Activated naive CD4-positive, alpha-beta T cell treated with anti-CD3 and anti-CD28 coated beads, Interleukin-2, amount 10 ng/mL, durations not matched to agents 7 days and 5 days (primary cell): ENCODE measurements at places on chromosomes 7 and 10.

- no peaks in the 10 kb centered on the region for H3K4me1 ChIP-seq
- no peak overlapping the region for H3K27ac ChIP-seq
- no peak overlapping the region for H3K4me3 ChIP-seq
- no peak for DNase-seq
- H3K27me3 ChIP-seq = peaks cover 43% of the 10 kb centered on the region
Observed at GRCh38 chr10:11381023-11381422, 230.4 kb downstream of the USP6NL start.

DNA sequence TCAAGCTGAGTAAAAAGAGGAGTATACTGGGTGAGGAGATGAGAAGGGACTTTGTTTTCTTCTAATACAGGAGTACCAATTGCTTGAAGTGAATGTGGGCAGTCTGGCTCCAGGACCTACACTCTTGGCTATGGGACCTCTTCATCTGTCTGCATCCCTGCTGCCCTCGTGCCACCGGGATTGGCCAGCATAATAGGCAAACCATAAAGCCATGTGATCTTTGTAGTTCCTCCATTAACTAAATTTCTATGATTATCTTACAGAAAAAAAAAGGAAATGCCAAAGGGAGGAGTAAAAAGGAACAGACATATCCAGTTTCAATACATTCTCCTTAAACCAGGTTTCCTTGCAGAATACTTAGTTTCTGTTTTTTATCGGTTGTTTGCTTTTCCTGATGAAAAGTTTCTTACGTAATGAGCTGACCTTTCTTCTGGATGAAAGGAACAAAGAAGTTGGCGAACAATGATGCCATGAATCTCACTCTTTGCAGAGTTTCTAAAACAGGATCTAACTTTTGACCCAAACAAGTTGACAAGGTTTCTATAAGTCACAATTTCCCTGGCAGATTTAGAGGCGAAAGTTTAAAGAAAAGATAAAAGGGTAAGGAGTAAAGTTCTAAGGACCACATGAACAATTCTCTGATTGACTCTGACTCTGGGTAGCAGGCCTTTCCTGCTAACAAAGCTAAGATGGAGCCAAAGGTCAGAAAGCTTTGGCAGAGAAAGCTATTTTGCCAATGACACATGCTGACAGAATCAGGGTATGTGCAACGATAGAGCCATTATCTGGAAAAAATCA is 54.1 kb downstream of the LAMB1 start:
- no peak overlapping the region for H3K4me3 ChIP-seq
- H3K27me3 ChIP-seq = no peaks in the 10 kb centered on the region
- no peaks in the 10 kb centered on the region for H3K4me1 ChIP-seq
- no peak for DNase-seq

DNA sequence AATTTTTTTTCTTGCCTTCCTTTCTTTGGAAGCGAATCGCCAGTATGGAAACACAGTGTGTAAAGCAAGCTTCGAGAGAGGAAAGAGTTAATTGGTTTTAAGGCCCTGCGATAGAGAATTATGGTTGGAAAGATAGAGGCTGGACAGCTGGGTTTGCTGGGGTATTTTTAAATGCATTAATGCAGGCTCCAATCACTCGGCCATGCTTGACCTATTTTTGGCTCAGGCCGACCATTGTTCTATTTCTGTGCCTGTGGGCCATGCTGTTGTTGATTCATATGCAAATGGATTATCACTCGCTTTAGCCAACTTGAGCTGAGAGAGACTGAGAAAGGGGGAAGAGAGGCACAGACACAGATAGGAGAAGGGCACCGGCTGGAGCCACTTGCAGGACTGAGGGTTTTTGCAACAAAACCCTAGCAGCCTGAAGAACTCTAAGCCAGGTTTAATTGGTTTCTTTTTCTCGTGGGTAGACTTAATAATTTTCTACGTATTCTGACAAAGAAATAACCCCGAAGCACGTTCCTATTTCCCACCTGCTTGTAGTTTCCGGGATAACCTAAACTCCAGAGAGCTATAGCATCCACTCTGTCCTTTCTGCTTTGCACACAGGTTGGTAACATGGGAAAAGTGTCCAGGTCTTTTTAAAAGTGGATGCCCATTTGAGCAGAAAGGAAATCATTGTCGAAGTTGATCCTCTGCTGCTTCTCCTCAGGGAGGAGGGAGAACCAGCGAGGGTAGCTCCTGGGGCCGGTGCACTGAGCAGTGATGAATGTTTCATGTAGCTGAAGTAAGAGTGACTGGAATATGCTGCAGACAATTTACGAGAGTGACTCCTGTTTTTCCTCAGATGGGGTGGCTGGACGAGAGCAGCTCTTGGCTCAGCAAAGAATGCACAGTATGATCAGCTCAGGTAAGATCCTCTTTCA is at the start of gene HDAC9:
Gene HDAC9 (plus strand): TSS at position 338 of the 929 bp plus-strand sequence. CDS start 554 bp downstream, at position 892.
- DNase-seq = no peak
- peaks cover 4% of the 10 kb centered on the region for H3K27me3 ChIP-seq
- H3K36me3 ChIP-seq = no peaks in the 10 kb centered on the region
- peaks cover 2% of the 10 kb centered on the region for H3K4me1 ChIP-seq

DNA sequence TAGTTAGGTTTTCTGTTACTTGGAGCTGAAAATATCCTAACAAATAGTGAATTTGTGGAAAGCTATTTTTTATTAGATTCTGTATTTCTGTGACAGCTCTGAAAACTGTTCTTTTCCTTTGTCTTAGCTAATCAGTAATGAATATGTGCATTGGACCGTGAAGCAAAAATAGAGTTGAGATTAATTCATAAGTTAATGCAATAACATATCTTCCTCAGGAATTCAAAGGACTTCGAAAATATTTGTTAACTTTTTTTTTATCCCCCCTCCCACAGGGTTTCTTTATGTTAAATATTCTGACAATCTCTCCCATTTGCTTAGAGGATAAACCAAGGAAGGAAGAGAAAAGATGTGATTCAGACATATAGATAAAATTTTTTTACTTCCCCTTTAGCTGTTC is 101.4 kb downstream of the PODXL start:
- no peak for DNase-seq
- H3K27me3 ChIP-seq = no peaks in the 10 kb centered on the region
- peaks cover 28% of the 10 kb centered on the region for H3K36me3 ChIP-seq
- H3K4me1 ChIP-seq = no peaks in the 10 kb centered on the region
- H3K4me3 ChIP-seq = no peak overlapping the region
- H3K27ac ChIP-seq = no peak overlapping the region

GRCh38 chr7:26090927-26091519 is 61.0 kb upstream of the NFE2L3 start:
- DNase-seq = no peak
- H3K4me1 ChIP-seq = peaks cover 28% of the 10 kb centered on the region
- no peaks in the 10 kb centered on the region for H3K36me3 ChIP-seq
- H3K27me3 ChIP-seq = peaks cover 8% of the 10 kb centered on the region
- H3K4me3 ChIP-seq = no peak overlapping the region

DNA sequence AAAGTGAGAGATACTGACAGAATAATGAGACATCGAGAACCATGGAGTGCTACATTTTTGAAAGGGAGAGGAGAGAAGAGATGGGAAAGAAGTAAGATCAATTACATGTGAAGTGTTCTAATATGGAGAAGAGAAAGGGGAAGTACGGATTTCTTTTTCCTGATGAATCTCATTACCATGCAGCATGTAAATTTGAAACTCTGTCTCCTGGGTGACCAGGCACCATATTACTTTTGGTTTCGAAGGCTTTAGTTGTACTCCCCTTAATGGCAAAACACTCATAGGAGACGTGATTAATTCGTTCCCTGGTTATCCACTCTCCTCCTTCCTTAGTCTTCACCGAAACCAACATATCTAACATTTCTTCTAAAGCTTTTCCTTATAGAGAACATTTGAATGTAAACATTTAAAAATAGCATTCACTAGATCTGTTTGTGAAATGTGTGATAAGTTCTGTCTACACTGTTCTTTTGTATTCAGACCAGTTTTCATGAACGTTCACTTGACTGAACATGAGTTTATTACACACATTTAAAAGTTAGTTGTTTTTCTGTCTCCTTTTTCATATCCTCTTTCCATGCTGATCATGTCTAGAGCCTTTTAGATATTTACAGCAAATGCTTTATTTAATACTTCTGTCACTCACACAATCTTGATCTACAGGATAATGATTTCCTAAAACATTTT is 80.2 kb upstream of the MSRB2 start:
- no peak overlapping the region for H3K27ac ChIP-seq
- H3K27me3 ChIP-seq = no peaks in the 10 kb centered on the region
- H3K36me3 ChIP-seq = no peaks in the 10 kb centered on the region
- no peak for DNase-seq

- peaks cover 22% of the 10 kb centered on the region for H3K27me3 ChIP-seq
- peak within 1 kb of the TSS; percentile 67 for H3K27ac ChIP-seq
- H3K36me3 ChIP-seq = no peaks in the 10 kb centered on the region
- no peaks in the 10 kb centered on the region for H3K4me1 ChIP-seq
Observed at GRCh38 chr7:86643561-86644281, at the start of gene GRM3. Gene GRM3, plus strand, starts transcription at chr7:86643909. Its CDS starts 121,237 bp downstream, at chr7:86765146.

- no peak overlapping the region for H3K27ac ChIP-seq
- no peaks in the 10 kb centered on the region for H3K36me3 ChIP-seq
Observed at GRCh38 chr10:123392182-123392963, 238.2 kb downstream of the BUB3 start.

- no peak for DNase-seq
- H3K4me3 ChIP-seq = no peak overlapping the region
- H3K36me3 ChIP-seq = peaks cover 11% of the 10 kb centered on the region
- no peaks in the 10 kb centered on the region for H3K27me3 ChIP-seq
- H3K4me1 ChIP-seq = no peaks in the 10 kb centered on the region
- H3K27ac ChIP-seq = no peak overlapping the region
Observed at GRCh38 chr7:133056370-133057238, 25.3 kb downstream of the CHCHD3 start.

- no peaks in the 10 kb centered on the region for H3K36me3 ChIP-seq
- DNase-seq = no peak
- H3K4me1 ChIP-seq = no peaks in the 10 kb centered on the region
- no peak overlapping the region for H3K27ac ChIP-seq
- no peaks in the 10 kb centered on the region for H3K27me3 ChIP-seq
Observed at GRCh38 chr10:55158633-55159032, 357.6 kb upstream of the PCDH15 start.

DNA sequence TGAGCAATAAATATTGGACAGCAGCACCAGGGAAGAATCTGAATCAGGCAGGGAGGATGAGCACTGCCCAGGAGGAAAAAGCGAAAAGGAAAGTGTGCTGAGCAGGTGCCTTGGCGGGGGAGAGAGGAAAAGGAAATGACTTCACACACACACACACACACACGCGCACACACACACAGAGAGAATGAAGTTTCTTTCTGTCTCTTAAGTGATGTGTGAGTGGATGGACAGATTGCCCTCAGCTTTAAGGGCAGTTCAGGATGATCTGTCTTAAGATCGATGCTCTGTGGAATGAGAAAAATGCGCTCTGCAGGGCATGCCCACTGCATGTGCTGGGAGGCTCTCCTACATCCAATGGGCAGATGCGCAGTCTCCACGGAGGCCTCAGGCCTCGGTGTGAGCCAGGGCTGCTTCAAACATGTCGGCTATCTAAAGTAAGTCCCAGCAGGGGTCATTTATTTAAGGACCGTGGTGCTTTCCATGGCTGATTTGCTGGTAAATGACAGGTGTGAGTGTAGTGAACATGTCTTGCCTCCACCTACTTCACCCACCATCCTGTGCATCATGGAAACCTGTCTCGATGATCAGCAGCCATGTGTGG is 2.5 kb upstream of the ACBD5 start:
- peak; percentile 82 for DNase-seq
- H3K27ac ChIP-seq = peak overlapping the region; percentile 100
- peak overlapping the region; percentile 87 for H3K4me3 ChIP-seq
- peaks cover 36% of the 10 kb centered on the region for H3K4me1 ChIP-seq
- H3K36me3 ChIP-seq = peaks cover 9% of the 10 kb centered on the region
- no peaks in the 10 kb centered on the region for H3K27me3 ChIP-seq

GRCh38 chr7:100373261-100373831 is at the start of gene PILRA:
Gene PILRA, plus strand, starts transcription at chr7:100373487. Its CDS starts 170 bp downstream, at chr7:100373657.
- no peak within 1 kb of the TSS for H3K4me3 ChIP-seq
- H3K4me1 ChIP-seq = peaks cover 15% of the 10 kb centered on the region
- no peaks in the 10 kb centered on the region for H3K36me3 ChIP-seq
- H3K27ac ChIP-seq = peak within 1 kb of the TSS; percentile 68
- DNase-seq = no peak
- no peaks in the 10 kb centered on the region for H3K27me3 ChIP-seq

GRCh38 chr10:116099023-116099420 is 174.0 kb downstream of the GFRA1 start:
- H3K4me3 ChIP-seq = no peak overlapping the region
- H3K27ac ChIP-seq = no peak overlapping the region
- no peaks in the 10 kb centered on the region for H3K4me1 ChIP-seq
- no peaks in the 10 kb centered on the region for H3K27me3 ChIP-seq
- no peaks in the 10 kb centered on the region for H3K36me3 ChIP-seq

DNA sequence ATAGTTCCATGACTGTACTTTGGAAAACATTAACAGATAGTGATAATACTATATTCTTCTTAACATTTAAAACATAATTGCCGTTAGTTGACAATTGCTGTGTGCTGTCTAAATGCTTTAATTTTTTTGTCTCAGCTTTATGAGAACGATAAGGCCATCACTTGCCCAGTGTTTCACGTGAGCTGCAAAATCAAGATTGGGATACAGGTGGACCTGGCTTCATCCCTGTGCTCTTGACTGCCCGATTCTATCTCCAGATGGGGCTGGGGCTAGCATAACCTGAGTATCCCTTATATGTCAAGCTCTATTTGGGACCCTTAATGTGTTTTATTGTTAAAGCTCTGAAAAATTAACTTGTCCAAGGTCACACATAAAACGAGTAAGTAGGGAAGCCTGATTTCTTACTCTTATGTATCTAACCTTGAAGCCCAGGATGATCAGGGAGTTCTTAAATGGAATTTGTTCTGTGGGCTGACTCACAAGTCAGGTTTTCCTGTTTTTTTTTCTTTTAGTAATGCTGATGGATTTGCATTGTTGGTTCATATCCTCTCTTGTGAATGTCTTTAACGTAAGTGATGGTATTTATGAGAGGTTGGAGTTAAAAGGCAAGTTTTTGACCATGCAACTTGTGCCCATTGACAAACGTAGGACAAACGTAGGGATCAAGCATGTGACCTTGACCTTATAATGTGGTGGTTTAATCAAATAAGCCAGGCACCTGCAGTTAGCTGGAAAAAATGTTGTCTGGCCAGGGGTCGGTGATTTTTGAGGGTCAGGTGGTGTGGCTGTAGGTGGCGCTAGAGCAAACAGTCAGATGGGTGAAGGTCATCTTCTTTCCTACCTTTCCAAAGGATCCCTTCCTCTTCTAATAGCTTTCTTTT is 3.6 kb downstream of the PRKAR2B start:
- no peak for DNase-seq
- peaks cover 37% of the 10 kb centered on the region for H3K27me3 ChIP-seq
- H3K4me1 ChIP-seq = peaks cover 16% of the 10 kb centered on the region
- no peak overlapping the region for H3K27ac ChIP-seq

GRCh38 chr7:102261451-102261850 is 25.2 kb upstream of the SH2B2 start:
- H3K36me3 ChIP-seq = no peaks in the 10 kb centered on the region
- H3K4me3 ChIP-seq = no peak overlapping the region
- no peaks in the 10 kb centered on the region for H3K4me1 ChIP-seq
- no peak overlapping the region for H3K27ac ChIP-seq

- H3K4me1 ChIP-seq = peaks cover 19% of the 10 kb centered on the region
- H3K27ac ChIP-seq = no peak overlapping the region
- DNase-seq = no peak
- peaks cover 22% of the 10 kb centered on the region for H3K36me3 ChIP-seq
- no peaks in the 10 kb centered on the region for H3K27me3 ChIP-seq
Observed at GRCh38 chr10:6305401-6306321, 102.9 kb downstream of the PFKFB3 start.
